ENCODE measurements at places on chromosomes 4 and X. TPM values are rescaled to one million over a fixed set of nuclear protein-coding genes. Genes with fewer than 3 reads are reported as not detected.

- no peaks in the 10 kb centered on the region for H3K27me3 ChIP-seq
- no peak overlapping the region for H3K27ac ChIP-seq
- no peaks in the 10 kb centered on the region for H3K4me1 ChIP-seq
- no peak for DNase-seq
- no peak overlapping the region for H3K4me3 ChIP-seq
Measured at GRCh38 chrX:10166248-10166716, 9.5 kb downstream of the CLCN4 start.

VCX3B gene
- total RNA-seq, result not detected

GRCh38 chr4:52912608-52913007 lies 50.5 kb downstream of the RASL11B start:
- peaks cover 4% of the 10 kb centered on the region for H3K4me1 ChIP-seq
- H3K36me3 ChIP-seq, result no peaks in the 10 kb centered on the region
- H3K4me3 ChIP-seq, result no peak overlapping the region
- no peak overlapping the region for H3K27ac ChIP-seq

DNA sequence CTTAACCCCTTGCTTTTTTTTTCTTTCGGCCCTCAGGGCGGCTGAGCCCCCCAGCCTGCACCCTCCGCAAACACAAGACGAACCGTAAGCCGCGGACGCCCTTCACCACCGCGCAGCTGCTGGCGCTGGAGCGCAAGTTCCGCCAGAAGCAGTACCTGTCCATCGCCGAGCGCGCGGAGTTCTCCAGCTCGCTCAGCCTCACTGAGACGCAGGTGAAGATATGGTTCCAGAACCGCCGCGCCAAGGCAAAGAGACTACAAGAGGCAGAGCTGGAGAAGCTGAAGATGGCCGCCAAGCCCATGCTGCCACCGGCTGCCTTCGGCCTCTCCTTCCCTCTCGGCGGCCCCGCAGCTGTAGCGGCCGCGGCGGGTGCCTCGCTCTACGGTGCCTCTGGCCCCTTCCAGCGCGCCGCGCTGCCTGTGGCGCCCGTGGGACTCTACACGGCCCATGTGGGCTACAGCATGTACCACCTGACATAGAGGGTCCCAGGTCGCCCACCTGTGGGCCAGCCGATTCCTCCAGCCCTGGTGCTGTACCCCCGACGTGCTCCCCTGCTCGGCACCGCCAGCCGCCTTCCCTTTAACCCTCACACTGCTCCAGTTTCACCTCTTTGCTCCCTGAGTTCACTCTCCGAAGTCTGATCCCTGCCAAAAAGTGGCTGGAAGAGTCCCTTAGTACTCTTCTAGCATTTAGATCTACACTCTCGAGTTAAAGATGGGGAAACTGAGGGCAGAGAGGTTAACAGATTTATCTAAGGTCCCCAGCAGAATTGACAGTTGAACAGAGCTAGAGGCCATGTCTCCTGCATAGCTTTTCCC lies 3.4 kb downstream of the MSX1 start:
- H3K27me3 ChIP-seq, result no peaks in the 10 kb centered on the region
- no peaks in the 10 kb centered on the region for H3K4me1 ChIP-seq
- no peaks in the 10 kb centered on the region for H3K36me3 ChIP-seq
- DNase-seq, result no peak
- H3K27ac ChIP-seq, result no peak overlapping the region

ZIC3 gene
- total RNA-seq, result not detected

DNA sequence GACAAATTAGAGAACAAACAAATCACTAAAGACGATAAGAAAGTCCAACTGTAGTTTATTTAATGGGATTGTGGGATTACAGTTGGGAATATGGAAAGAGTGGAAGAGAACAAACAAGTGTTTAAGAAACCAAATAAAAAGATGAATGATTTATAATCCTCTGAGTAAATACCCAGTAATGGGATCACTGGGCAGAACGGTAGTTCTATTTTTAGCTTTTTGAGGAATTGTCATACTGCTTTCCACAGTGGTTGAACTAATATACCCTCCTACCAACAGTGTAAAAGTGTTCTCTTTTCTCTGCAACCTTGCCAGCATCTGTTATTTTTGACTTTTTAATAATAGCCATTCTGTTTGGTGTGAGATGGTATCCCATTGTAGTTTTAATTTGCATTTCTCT lies 15.0 kb downstream of the C4orf51 start:
- H3K4me1 ChIP-seq, result no peaks in the 10 kb centered on the region
- H3K27ac ChIP-seq, result no peak overlapping the region
- no peak overlapping the region for H3K4me3 ChIP-seq
- no peaks in the 10 kb centered on the region for H3K27me3 ChIP-seq

GRCh38 chr4:95675623-95676022 lies 126.8 kb upstream of the UNC5C start:
- no peaks in the 10 kb centered on the region for H3K36me3 ChIP-seq
- no peak overlapping the region for H3K27ac ChIP-seq
- no peak overlapping the region for H3K4me3 ChIP-seq
- H3K27me3 ChIP-seq, result no peaks in the 10 kb centered on the region
- no peaks in the 10 kb centered on the region for H3K4me1 ChIP-seq

CENPVL1 gene
- not detected for total RNA-seq

DNA sequence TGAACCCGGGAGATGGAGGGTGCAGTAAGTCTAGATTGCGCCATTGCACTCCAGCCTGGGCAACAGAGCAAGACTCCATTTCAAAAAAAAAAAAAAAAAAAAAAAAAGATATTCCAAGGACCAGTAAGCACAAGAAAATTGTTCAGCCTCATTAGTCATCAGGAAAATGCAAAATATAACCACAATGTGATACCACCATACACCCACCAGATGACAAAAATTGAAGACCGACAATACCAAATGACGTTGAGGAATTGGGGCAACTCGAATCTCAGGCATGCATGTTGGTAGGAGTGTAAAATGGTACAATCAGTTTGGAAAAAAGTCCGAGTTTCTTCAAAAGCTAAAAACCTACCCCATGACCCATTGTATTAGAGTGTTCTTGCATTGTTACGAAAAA lies 130.2 kb upstream of the FAM9B start:
- H3K4me3 ChIP-seq, result no peak overlapping the region
- no peak for DNase-seq
- no peak overlapping the region for H3K27ac ChIP-seq
- H3K27me3 ChIP-seq, result no peaks in the 10 kb centered on the region
- H3K36me3 ChIP-seq, result no peaks in the 10 kb centered on the region

DNA sequence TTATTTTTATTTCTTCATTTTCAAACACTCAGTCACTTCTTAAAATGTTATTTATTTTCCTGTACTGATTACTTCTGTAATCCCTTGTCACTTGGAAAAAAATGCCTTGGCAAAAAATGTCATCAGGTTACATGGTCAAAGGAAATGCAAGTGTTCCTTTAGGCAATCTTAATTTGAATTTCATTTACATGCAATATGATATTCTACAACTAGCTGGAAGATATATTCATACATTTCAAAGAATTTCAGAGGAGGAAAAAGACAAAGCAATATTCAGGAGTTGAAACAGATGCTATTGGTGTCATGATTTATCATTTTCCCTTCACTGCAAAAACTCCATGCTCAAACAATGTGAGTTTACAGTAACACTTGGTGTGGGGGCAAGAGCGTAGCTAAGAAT lies 1316.6 kb downstream of the FSTL5 start:
- no peak for DNase-seq
- no peak overlapping the region for H3K4me3 ChIP-seq
- H3K27me3 ChIP-seq, result no peaks in the 10 kb centered on the region
- H3K4me1 ChIP-seq, result no peaks in the 10 kb centered on the region
- H3K36me3 ChIP-seq, result no peaks in the 10 kb centered on the region
- no peak overlapping the region for H3K27ac ChIP-seq

RBMX2 gene
- total RNA-seq, result 18.5 TPM

DNA sequence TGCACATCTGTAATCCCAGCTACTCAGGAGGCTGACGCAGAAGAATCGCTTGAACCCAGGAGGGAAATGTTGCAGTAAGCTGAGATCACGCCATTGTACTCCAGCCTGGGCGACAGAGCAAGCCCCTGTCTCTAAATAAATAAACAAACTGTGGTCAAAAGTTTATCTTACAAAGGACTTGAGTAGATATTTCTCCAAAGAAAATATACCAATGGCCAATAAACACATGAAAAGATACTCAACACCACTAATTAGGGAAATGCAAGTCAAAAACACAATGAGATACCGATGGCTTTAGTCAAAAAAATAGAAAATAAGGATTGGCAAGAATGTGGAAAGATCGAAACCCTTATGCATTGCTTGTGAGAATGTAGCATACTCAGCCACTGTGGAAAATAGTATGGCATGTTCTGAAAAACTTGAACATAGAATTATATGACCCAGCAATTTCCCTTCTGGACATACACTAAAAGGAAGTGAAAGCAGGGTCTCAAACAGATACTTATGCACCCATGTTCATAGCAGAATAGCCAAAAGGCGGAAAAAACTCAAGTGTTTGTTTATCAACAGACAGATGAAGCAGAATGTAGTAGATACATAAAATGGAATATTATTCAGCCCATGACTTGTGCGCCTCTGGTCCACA lies 2.0 kb upstream of the CFAP97 start:
- H3K27me3 ChIP-seq, result no peaks in the 10 kb centered on the region
- no peak overlapping the region for H3K4me3 ChIP-seq
- DNase-seq, result no peak
- peaks cover 2% of the 10 kb centered on the region for H3K4me1 ChIP-seq

- H3K27me3 ChIP-seq, result no peaks in the 10 kb centered on the region
- H3K4me3 ChIP-seq, result no peak overlapping the region
- H3K27ac ChIP-seq, result no peak overlapping the region
- no peaks in the 10 kb centered on the region for H3K36me3 ChIP-seq
- H3K4me1 ChIP-seq, result no peaks in the 10 kb centered on the region
Measured at GRCh38 chr4:123520325-123520724, 123.7 kb downstream of the SPRY1 start.

DNA sequence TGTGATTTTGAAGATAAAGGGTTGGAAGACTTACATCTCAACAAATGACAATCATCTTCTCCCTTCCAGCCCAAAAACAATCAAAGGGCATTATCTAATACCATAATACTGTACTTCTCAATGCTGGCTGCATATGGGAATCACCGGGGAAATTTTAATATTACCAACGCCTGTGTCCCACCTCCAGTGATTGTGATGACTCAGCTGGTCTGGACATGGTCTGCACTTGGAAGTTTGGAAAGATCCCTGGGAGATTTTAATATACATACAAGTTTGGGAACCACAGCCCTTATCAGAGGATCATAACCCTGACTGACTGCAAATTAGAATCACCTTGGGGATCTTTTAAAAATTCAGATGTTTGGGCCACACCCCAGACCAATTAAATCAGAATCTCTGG lies 29.9 kb downstream of the ARL13A start:
- H3K4me3 ChIP-seq, result no peak overlapping the region
- H3K36me3 ChIP-seq, result no peaks in the 10 kb centered on the region
- H3K27me3 ChIP-seq, result no peaks in the 10 kb centered on the region
- H3K4me1 ChIP-seq, result no peaks in the 10 kb centered on the region
- no peak for DNase-seq

NXF3 gene
- total RNA-seq, result 3.1 TPM

GRIA3 gene
- total RNA-seq, result 12.4 TPM

DCLK2 gene
- total RNA-seq, result 16.0 TPM

- no peak overlapping the region for H3K4me3 ChIP-seq
- DNase-seq, result no peak
- H3K27ac ChIP-seq, result no peak overlapping the region
Measured at GRCh38 chr4:124177647-124178425, 534.7 kb downstream of the ANKRD50 start.

DNA sequence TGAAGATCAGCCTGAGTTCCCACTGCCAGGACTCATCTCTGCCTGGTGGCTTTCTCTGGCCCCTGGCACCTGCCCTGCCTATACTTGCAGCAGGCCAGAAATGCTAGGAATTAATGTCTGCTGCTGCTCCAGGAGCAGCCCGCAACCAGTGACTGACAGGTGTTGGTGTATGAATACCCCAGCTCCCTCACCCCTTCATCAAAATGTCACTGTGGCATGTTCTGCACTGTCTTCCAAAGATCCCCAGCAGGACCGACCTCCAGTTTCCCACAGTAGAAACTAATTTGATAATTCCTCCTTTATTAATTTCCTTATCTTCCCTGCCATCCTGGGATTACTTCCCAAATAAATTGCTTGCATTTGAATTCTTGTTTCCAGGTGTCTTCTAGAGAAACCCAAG lies 425.4 kb downstream of the BCOR start:
- DNase-seq, result no peak
- no peaks in the 10 kb centered on the region for H3K27me3 ChIP-seq
- H3K4me3 ChIP-seq, result no peak overlapping the region
- H3K27ac ChIP-seq, result no peak overlapping the region
- no peaks in the 10 kb centered on the region for H3K36me3 ChIP-seq
- no peaks in the 10 kb centered on the region for H3K4me1 ChIP-seq

GRCh38 chr4:142614621-142615323 lies 231.3 kb downstream of the INPP4B start:
- H3K27ac ChIP-seq, result no peak overlapping the region
- no peak for DNase-seq
- no peaks in the 10 kb centered on the region for H3K27me3 ChIP-seq
- H3K4me3 ChIP-seq, result no peak overlapping the region
- H3K4me1 ChIP-seq, result no peaks in the 10 kb centered on the region
- peaks cover 2% of the 10 kb centered on the region for H3K36me3 ChIP-seq

CC2D2A gene
- 37.1 TPM for total RNA-seq

DNA sequence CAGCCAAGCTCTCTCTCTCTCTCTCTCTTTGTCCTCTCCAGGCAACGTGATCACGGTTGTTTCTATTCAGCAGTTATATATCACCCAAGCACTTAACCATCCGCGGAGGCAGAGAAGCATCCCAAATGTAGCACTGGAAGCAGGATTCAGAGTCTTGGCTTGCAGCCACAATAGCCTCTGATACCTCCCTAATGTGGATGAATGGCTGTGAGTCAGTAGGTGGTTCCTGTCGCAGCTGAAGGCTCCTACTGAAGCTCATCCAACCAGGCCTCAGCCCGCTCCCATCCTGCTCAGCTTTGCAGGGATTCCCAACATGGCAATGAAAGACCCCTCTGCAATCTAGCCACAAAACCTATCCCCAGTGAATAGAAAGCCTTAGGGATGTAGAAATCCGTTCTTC lies 5.1 kb downstream of the HS6ST2 start:
- H3K27ac ChIP-seq, result no peak overlapping the region
- no peak for DNase-seq
- no peaks in the 10 kb centered on the region for H3K4me1 ChIP-seq
- H3K27me3 ChIP-seq, result no peaks in the 10 kb centered on the region
- no peak overlapping the region for H3K4me3 ChIP-seq
- H3K36me3 ChIP-seq, result no peaks in the 10 kb centered on the region

DNA sequence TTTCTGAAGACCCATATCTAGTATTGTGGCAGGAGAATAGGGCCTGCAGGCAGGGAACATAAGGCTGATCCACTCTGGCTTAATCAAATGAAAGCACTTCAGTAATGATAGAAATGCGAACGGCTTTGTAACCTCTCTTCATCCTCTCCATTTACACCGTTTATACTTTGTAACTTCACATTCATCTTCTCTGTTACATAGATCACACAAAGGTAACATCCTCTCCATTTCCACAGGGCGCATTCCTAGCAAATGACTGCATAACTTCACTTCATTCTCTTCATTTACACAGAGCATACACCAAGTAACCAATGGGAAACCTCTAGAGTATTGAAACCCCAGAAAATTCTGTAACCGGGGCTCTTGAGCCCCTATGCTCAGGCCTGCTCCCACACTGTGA lies 65.5 kb upstream of the SLC34A2 start:
- no peak overlapping the region for H3K27ac ChIP-seq
- H3K36me3 ChIP-seq, result no peaks in the 10 kb centered on the region
- H3K4me1 ChIP-seq, result no peaks in the 10 kb centered on the region

VSIG4 gene
- 113 TPM for total RNA-seq

UBE2A gene
- 45.4 TPM for total RNA-seq

KCNIP4 gene
- total RNA-seq, result not detected

AR gene
- total RNA-seq, result 12.8 TPM

All from aorta (tissue), 5 donors.